ENCODE measurements at places on chromosomes 6 and 20. TPM values are rescaled to one million over a fixed set of nuclear protein-coding genes. Genes with fewer than 3 reads are reported as not detected.

DNA sequence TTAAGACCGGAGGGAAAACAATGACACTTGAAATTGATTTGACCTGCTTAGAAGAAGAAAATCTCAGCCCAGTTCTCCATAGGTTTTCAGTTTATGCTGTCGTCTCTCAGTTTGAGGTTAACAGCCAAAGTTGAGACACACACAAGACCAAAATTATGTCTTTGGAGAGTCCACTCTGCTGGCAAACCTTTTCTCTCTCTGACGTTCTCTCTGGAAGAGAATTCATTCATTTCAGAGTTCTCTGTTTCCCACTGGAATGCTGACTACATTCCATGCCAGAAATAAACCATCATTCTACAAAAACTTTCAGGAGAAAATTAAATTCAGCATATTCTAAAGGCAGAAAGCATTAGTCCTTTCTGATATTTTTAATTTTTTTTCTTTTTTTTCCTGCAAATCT lies 155.2 kb downstream of the TFAP2A start:
- no peak for DNase-seq

DNA sequence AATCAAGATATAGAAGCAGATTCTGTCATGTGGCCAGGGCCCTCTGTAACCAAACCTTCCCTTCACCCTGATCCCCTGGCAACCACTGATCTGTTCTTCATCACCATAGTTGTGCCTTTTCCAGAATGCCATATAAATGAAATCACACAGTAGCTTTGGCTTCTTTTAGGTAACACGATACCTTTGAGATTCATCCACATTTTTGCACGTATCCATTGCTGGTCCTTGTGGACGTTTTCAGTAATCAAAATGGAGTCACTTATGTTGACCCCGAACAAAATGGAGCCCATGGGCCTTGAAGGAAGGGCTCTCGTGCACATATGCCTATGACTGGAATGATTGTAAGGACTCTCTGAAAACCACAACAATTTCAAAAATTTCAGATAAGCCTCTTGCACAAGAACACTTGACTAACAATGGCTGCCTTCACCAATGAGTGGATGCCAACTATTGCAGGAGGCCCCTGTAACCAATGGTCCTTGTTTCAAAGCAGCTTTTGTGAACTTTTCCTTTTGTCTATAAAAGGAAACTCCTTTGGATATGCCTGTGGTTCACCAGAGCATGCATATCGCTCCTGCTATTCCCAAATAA lies 84.3 kb upstream of the RALY start:
- DNase-seq = peak; percentile 70

The NRSN2 gene
- total RNA-seq = 5.3 TPM

GRCh38 chr20:8571611-8572010 lies 439.5 kb downstream of the PLCB1 start:
- no peak for DNase-seq

- DNase-seq = no peak
These were observed 28.8 kb downstream of the PDE7B start for GRCh38 chr6:135880066-135880972.

DNA sequence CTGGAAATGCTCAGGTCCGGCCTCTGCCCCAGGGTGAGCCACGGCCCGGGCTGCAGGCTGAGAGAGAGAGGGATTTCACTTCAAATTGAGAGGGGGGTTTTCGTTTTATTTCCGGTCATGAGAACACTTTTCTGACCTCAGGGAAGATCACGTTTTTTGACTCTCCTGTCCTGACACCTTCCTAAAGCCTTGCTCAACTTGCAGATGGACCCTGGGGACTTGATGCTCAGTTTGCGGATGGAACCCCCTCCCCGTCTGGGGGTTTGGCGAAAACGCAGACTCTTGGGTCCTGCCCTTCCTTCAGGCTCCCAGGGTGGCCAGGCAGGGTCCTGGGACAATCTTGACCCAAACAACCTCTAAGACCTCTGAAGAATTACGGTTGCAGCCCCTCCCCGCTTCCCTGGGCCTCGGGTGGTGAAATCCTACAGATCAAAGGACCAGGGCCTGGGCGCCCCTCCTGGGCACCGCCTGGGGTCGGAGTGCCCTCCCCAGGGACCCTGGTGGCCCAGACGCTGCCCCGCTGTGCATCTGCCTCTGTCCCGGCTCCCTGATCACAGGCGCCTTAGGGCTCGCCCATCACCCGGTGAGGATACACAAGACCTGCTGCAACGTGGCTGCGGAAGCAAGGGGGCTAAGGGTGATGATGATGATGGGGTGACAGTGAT lies 148.2 kb downstream of the ERMARD start:
- no peak for DNase-seq

The MOG gene
- not detected for total RNA-seq

The TSBP1 gene
- total RNA-seq = not detected

GRCh38 chr6:21855811-21856455 lies 262.4 kb downstream of the SOX4 start:
- DNase-seq = no peak

DNA sequence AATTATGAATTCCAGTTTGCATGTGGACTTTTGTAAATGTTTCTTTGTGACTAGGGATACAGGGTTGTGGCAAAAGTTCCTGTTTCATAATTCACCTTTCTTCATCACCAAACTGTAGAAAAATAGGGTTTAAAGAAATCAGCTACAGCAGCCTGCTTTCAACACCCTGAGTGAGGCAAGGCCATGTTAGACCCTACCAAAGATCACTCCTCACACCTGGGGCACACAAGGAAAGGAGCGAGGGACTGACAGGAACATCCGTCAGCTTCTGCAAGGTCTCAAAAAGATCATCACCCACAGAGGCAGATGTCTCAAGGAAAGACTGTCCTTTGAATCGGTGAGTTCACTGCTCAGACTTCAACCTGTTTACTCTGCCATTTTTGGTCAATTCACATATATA lies 10.5 kb upstream of the STX11 start:
- DNase-seq = no peak

GRCh38 chr6:142728364-142728763 lies 216.6 kb downstream of the HIVEP2 start:
- no peak for DNase-seq
